ENCODE measurements at places on chromosomes 2 and 18.

DNA sequence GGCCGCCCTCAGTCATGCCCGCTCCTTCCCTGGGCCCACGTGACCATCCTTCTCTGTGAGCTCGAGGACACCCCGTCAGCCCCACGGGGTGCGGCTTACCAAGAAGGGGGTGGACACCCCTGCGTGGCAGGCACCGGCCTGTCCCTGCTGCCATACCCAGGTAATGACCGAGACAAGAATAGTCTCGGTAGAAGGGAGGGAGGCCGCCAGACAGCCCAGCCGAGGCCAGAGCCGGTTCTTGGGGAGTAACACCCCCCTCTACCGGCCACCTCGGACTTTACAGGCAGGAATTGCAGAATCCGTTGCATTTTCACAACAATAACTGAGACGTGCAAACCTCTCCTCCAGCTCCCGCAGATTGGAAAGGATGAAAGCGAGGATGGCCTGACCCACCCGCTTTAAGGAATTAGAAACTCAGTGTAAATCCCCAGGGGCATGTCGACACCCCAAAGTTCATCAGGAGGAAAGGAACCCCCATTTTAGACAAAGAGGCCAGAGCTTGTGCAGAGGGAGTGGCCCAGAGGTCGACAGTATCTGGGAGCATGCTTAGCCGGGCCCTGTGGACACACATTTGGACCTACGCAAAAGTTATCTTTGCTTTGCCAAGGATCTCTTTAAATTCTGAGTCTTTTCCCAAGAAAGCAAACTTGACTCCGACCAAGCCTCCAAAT, 60.1 kb upstream of the GLI2 start:
- peak; percentile 93 for DNase-seq

GRCh38 chr2:39142904-39143605, 22.2 kb upstream of the SOS1 start:
- no peak for DNase-seq

DNA sequence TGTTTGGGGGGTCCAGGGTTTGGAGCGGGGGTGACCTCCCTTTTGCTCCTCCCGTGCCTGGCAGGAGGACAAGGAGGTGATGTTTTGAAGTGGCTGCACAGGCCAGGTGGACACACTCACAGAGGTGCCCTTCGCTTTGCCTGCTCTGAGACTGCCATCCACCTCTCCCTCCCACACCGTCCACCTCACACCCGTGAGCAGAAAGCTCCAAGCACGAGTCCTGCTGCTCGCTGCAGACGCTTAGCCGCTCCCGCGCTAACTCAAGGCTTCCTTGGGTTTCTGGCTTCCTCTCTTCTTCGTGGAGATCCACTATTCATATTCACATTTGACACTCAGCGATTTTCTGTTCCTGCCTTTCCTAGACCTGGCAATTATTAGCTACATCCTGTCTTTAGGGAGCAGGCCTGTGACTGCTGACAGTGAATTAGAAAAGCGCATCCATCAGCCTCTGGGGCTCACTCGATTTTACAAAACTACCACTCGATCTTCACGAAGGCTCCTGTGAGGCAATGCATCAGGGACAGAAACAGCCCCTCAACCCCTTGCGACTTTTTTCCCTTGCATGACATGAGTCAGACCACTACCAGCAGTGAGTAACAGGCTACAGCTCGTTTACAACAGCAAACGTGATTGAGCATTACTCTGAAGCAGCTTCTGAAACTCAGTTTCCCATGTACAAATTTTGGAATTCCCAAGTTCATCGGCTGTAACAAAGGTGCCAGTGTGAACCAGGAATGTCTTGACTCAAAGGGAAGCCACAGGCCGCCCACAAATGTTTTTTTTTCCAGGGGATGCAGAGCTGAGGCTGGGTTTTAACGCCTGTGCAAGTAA, 238.7 kb upstream of the SOX11 start:
- DNase-seq = peak; percentile 56

DNA sequence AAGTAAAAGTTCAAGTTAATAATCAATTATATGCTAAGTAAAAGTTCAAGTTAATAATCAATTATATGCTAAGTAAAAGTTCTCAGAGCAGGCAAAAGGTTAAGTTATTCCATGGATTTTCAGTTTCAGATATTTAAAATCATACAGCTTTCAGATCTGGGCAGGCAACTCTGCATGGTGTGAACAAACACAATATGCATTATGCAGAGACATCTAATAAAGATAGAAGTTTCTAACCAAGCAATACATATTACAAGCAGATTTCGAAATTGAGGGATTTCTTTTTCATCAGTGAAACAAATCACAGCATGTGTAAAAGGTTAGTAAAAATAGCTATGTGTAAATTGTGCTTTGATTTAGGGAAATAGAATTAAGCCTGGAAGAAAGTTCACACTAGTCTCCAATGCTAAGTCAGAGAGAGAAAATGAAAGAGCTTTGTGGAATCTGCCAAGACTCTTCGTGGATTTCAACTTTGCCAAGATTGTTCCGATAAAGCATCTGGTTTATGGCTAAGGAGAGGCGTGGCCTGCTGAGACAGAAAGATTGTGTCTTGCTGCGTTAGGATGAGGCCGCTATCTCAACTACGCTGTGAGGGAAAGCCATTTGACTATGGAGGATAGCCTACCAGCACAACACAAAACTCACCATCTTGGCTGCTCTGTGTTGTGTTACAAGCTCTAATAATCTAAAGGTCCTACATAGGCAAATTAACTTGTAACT, 60.1 kb upstream of the SLC16A14 start:
- DNase-seq = no peak

DNA sequence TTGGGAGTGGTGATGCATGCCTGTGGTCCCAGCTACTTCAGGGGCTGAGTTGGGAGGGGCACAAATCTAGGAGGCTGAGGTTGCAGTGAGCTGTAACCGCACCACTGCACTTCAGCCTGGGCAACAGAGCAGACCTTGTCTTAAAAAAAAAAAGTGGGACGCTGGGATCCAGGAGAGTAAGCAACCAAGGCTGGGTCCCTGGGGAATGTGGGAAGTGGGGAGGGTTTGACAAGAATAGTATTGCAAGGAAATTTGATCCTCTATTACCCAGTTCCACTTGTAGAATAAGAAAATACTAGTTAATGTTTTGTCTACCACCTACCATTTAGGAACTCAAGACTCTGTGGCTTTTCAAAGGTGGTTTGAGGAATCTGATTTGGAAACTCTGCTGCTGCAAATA, 21.1 kb upstream of the DYTN start:
- DNase-seq = no peak

Data from endodermal cell (in vitro differentiated cells).